ENCODE measurements at places on chromosomes 11 and 22.

DNA sequence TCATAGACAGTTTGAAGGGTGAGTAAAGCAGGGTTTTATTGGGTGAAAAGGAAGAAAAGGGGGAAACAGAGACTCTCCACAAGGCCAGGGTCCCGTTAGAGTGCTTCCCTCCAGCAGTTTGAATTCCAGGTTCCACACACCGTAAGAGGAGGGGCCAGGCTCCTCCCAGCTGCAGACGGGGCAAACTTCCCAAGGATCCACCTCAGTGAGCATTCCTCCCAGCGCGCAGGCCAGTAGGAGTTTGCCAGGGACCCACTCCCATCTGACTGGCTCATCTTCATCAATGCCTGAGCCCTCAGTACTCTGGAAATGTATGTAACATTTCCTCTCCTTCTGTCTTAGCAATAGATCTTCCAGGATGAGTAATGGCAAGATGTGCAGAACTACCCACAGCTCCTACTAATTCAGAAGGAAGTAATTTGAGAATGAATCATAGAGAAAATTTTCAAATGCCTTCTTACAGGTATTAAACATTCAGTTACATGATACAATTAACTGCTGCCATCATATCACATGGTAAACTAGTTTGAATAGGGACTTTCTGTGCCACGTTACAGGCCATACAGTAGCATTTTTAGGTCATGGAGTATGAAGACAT lies 34.0 kb upstream of the TRPC6 start:
- no peak for DNase-seq

- no peak for DNase-seq
Observed at GRCh38 chr22:22352371-22352999, 107.9 kb downstream of the VPREB1 start.

- no peak for DNase-seq
Observed at GRCh38 chr11:58531865-58532341, 24.0 kb upstream of the OR5B21 start.

GRCh38 chr22:18065256-18065655 lies 12.5 kb upstream of the PEX26 start:
- no peak for DNase-seq

GRCh38 chr11:17386331-17387084 lies 2.0 kb downstream of the KCNJ11 start:
- DNase-seq = peak; percentile 35

- DNase-seq = no peak
Observed at GRCh38 chr22:37659066-37659896, 758 bp downstream of the PDXP start.

DNA sequence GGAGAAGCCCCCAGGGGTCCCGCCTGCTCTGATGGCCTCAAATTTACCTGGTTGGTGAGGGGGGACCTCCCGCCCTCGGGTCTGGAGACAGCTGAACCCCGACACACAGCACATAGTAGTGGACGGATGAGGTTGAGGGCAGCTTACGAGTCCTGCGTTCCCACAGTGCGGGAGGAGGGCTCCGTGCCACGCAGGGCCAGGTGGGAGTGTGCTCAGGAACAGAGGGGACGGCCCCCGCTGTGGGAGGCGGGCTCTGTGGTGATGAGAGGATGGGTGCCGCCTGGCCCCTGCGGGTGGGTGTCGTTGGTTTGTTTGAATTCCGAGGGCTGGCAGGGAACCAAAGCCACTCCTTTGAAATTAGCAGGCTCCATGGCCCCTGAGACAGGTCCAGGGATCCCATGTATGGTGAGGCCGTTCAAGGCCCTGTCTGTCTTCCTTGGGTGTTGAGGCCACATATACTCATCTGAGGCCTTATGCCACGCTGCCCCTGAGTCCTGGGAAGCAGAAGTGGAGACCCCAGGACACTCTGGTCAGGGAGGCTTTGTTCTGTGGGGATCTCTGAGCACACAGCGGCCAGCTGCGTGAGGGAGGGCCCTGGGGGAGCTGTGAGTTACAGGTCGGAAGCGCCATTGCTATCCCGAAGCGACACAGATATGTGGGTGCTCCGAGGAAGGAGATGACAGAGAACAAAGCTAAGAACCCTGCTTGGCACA lies 21.9 kb downstream of the NADSYN1 start:
- no peak for DNase-seq

- no peak for DNase-seq
Observed at GRCh38 chr11:10941871-10942270, 84.0 kb upstream of the ZBED5 start.

DNA sequence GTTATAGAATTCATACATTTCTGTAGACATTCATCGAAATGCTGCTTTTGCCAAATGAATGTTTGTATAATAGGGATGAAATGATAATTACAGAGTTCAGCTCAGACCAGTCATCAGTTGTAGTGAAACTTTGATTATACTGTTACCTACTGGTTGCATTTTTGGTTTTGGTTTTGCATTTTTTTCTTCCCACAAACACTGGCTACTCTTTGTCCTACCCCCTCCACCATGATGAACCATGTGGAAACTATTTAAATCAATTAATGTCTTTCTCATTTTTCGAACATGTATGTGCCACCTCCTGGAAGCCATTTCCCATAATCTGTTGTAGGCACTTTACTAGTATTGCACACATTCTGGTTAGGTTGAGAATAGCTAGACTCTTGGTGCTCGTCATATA lies 75.3 kb upstream of the MTNR1B start:
- DNase-seq = no peak

DNA sequence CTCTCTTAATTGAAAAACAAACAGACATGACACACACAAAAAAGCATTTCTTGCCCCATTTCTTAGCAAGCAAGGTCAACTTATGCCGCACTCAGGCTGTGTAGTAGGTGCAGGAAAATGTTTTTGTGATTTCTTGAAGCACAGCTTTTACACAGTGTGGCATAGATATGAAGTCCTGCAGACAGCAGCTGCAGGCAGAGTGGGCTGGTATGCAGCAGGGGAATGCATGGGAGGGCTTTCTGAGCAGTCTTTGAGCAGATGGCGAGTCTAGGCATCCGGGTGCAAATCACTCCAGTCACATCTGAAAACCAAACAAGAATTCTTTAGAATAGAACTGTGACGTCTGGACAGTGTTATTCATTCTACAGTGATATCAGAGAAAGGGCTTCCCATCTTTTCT lies 87.5 kb downstream of the BLID start:
- DNase-seq = no peak

- DNase-seq = no peak
Observed at GRCh38 chr22:37088108-37088605, 21.4 kb downstream of the TMPRSS6 start.

DNA sequence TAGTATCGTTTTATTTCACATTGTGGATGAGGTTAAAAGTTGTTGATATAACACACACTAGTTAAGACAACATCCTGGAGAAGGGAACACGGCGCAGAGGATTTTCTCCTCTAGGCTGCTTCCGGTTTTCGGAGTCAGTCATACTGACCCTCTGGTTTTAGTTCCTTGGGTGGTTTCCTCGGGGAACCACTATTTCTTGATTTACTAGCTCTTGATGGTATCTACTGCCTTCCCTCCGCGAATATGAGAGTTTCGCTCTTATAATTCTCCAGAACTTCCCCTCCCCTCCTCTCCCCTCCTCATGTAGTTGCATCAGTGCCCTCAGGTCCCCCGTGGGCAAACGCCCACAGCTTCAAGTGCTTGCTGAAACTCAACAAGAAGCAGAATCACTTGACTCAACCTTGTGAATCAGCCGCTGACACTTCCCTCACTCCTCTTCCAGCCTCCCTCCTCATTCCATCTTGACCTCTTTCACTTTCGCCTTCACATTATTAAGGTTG lies 15.9 kb upstream of the APOBEC3A start:
- no peak for DNase-seq

DNA sequence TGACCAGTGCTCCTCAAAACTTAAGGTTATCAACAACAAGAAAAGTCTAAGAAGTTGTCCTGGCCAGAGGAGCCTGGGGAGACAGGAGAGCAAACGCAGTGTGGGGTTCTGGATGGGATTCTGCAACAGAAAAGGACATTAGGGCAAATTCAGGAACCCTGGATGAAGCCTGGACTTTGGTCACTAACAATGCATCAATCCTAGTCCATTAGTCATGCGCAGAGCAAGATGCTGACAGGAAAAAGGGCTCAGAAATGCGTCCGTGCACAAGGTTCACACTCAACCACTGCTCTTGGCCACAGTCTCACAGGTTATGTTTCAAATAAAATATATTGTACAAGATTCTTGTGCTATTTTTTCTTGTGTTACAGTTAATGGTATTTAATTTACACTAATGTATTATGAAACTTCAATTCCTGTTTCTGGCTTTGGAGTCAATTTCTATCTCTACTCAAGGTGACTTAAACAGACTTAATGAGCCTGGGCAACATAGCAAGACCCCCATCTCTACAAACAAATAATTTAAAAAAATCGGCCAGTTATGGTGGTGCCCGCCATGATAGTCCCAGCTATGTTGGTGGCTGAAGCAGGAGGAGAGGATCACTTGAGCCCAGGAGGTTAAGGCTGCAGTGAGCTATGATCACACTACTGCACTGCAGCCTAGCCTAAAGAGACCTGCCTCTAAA lies 13.6 kb downstream of the GNB1L start:
- DNase-seq = no peak

DNA sequence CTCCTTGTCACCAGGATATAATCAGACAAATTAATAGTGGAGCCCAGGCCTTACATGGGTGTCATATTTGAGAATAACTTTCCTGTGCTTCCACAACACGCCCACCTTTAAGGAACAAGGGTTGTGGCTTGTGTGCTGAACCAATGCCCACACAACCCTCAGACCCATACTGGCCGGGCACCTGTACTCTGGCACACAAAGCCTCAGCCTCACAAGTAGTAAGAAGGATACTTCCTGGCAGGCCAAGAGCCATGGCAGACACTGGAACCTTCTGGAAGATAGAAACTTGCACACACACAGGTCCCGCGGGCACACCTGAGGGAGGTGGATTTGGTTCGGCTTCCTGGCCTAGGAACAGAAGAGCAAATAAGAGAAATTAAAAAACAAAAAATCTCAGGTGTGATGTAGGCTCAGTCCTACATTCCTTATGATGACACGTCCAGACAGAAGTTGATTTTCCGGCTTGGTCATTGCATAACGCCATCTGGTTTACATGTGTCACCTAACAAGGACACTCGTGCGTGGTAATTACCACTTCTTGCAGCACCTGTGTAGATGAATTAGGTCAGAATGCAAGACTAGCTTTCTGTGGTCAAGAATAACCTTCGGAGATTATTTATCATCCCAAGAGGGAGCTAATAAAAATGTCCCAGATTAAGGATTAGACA lies 5.8 kb upstream of the BRD1 start:
- no peak for DNase-seq

- no peak for DNase-seq
Observed at GRCh38 chr11:69635195-69635594, 5.8 kb upstream of the CCND1 start.

DNA sequence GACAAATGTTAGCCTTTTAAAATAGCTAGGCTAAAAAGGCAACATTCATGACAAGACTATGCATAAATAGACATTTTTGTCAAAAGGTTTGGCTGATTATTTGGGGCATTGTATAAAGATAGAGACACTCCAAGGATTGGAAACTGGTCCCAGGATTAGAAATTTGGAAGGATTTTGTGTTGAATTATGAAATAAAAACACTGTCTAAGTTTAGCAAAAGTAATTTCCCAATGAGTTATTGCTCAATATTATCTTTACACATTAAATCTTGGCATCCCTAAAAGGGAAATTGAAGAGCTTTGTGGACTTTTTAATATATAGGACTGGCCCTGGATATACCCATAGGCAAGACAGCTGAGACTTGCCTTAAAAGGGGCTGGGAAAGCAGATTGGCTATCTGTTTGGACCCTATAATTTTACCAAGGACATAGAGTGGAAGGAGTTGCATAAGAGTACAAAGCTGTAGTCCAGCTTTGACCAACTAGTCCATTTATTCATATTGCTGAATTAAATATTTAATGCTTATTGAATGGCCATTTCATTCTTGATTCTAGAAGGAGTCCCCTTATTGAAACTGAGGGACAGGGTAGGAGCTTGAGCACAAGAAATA lies 382.7 kb downstream of the METTL15 start:
- DNase-seq = no peak

DNA sequence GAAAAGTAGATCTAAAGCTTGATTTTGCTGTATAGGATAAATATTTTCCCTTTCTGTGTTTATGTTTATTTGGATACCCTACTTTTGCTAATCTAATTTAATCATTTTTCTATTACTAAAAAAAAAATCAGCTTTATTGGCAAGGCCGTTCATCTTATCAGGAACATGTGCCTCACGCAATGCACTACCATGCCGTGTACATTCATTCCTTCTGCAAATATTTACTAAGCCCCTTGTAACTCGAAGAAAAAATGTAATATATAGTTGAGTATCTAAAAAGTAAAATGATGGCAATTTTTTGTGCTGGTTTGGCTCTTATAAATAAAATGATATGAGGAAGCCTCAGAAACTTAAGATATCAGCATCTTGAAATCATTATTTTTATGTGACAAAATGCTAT lies 8.9 kb downstream of the UVRAG start:
- DNase-seq = no peak

- DNase-seq = no peak
Observed at GRCh38 chr11:75524665-75525432, 892 bp downstream of the GDPD5 start.

DNA sequence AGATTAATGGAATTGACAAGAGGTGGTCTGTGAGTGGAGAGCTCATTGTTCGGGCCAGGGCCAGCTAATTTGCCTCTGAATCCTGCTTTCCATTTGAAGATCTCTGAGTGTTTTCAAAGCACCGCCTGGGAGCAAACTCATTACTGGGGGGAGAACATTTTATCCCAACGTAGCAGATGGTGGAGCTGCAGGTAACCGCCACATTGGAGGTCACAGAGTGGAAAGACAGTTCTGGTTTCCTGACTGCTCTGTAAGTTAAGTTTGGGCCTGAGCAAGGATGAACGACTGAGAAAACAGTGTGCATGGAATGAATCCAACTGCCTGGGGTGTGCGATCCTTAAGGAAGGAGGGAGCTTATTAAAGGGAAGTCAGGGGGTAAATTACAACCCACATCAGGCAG lies 30.5 kb downstream of the LMO2 start:
- no peak for DNase-seq

- DNase-seq = no peak
Observed at GRCh38 chr11:111542606-111543275, 2.2 kb downstream of the LAYN start.

- no peak for DNase-seq
Observed at GRCh38 chr11:34599406-34599945, 21.4 kb upstream of the EHF start.

- no peak for DNase-seq
Observed at GRCh38 chr11:103633819-103634590, 402.4 kb upstream of the DDI1 start.

DNA sequence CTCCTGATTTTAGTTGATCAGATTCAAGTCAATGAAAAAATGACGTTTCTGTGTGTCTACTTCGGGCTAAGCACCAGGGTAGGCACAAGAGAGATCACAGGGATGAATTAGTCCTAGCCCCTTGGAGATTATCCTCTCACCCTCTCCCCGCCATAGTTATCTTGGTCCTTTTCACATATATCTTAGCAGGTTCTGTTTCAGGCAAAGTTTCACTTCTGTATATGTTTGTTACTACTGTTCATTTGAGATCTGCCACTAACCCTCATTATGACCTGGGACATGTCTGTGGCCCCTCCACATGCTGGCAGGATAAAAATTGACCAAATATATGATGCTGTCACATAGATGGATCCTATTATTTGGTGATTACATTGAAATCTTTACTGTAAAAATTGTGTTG lies 186.1 kb downstream of the AASDHPPT start:
- DNase-seq = no peak

Data from NCI-H2227 treated with DMSO at 0.1 percent for 48 hours (cell line).